ENCODE measurements at places on chromosomes 6 and 20.

GRCh38 chr6:109299776-109300564 lies 82.3 kb downstream of the CD164 start:
- no peak for DNase-seq

DNA sequence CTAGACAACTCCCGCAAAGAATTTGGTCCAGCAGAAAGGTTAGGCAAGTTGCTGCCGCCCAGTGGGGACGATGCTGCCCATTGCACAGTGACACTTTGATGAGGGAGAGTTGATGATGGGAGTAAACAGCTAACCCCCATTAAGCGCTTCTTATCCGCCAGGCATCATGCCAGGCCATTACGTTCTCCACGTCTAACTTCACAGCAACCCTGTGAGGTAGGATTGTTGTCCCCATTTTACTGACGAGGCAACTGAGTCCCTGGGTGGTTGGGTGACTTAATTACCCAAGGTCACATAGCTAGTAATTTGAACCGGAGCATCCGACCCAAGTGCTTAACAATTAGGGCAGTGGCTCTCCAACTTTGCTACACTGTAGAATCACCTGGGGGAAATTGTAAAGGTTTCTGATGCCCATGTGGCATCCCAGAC lies 738 bp downstream of the RALGAPB start:
- peak; percentile 59 for DNase-seq

GRCh38 chr6:161038229-161039031 lies 46.9 kb downstream of the MAP3K4 start:
- no peak for DNase-seq

DNA sequence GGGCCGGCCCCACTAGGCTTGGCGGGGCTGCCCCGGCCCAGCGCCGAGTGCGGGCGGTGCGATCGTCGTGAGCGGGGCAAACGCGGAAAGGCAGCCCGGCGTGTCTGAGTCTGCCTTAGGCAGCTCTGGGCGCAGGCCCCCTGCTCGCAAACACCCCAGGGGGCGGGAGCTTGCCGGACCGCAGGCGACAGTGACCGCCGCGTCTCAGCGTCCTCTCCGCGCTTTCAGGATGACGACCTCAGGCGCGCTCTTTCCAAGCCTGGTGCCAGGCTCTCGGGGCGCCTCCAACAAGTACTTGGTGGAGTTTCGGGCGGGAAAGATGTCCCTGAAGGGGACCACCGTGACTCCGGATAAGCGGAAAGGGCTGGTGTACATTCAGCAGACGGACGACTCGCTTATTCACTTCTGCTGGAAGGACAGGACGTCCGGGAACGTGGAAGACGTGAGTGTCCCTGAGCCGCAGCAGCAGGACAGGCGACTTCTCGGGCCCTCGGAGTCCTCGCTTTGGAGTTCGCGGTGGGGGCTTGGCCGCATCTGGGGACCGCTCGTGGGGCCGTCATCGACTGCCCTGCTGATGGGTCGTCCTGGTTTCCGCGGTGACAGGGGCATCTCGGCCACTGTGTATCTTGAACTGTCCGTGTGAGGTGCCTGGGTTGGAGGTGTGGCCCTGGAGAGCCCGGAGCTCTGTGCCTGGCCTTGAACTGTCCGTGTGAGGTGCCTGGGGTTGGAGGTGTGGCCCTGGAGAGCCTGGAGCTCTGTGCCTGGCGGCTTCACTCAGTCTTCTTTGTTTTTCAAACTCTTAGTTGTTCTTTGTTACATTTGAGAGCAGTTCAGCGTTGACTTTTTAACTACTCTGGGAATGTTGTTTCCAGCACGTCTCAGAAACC lies 786 bp downstream of the ADRM1 start:
- DNase-seq, result peak; percentile 48

DNA sequence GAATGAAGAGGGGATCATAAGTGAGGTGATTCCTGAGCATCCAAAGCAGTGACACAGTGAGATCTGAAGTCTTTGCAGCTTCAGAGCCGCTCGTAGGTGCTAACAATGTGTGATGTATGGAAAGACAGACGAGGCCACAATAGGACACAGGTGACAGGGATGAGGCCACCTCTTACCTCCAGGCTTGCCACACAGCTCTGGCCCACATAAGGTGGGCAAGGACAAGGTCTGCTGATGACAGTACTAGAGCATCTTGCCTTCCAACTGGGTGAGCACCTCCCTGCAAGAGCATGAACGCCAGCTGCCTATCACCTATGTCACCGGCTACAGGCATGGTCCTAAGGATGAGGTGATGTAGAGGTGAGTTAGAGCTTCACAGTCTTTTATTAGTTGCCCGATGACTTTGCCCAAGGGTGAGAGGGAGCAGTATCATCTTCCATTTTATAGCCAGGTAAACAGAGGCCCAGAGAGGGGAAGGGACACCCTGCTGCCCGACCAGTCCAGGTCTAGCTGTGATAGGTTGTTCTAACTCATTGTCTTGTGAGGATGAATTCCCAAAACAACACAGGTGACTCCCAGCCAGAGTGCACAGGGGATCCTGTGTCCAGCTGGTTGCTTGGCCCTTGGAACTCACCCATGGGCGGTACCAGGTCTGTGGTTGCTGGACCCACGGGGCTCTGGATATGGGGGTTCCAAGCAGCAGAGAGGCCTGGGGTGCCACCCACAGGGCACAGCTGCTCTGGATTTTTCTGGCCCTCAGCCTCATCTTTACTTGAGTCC lies 6.2 kb upstream of the TGM6 start:
- no peak for DNase-seq

DNA sequence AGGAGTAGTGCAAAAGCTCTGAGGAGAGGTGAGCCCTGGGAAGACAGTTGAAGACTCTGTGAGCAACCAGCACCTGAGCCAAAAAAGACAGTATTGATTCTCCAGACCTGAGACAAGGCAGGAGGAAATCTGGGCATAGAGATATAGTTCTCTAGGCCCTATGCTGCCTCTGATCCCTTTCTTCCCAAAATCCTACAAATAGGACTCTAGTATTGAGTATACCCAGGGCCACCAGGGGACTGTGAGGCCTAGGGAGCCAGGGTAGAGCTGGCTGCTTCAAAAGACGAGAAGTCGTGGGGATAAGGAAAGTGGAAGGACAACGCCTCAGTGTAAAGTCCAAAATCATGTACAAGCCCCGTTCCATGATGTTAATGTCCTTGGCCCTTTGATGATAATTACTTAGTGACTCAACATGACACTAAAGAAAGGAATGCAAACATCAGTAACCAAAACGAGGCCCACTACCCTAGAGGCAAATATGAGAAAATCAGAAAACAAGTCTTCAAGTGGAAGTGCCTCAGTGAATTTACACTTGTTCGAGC lies 197.3 kb upstream of the PROKR2 start:
- DNase-seq, result peak; percentile 75

DNA sequence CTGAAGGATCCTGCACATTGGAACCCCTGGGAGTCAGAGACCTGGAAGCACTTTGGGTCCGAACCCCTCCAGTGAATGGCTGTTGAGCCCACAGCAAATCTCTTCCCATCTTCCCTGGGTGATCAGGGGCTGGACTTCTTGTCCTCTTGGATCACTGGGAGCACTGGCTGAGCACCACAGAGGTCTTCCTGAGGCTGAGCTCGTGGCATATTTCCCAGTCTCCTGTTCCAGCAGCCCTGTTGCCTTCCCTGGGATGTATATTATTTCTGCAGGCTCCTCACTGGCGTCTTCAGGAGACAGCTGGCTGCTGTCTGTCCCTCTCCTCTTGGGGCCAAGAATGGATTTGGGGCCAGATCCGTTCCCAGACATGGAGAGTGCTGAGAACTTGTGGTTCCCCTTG lies 43.4 kb downstream of the PTK7 start:
- no peak for DNase-seq

- peak; percentile 66 for DNase-seq
These were observed 71.3 kb upstream of the EYA2 start for GRCh38 chr20:46823271-46823751.

- DNase-seq, result no peak
These were observed 502.4 kb upstream of the PTCHD4 start for GRCh38 chr6:48613231-48613949.

DNA sequence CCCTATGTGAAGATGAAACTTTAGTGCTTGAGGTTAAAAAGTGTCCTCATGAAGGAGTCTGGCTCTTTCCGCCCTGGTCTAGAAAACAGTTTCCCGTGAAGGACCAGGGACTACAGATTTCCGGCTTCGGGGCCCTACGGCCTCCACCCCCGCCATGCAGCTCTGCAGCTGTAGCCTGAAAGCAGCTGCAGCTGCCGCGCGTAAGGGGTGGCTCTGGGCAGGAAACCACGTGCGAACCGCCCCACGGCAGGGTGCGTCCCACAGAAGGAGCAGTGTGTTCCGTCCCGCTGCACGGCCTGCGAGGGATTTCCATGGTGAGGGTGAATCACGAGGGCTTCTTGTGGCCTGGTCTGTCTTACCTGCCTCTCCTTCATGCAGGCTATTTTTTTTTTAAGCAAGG lies 117.0 kb downstream of the ERMARD start:
- no peak for DNase-seq

GRCh38 chr20:9867196-9867980 lies 28.5 kb upstream of the PAK5 start:
- DNase-seq, result no peak

GRCh38 chr6:12595161-12595811 lies 121.3 kb upstream of the PHACTR1 start:
- DNase-seq, result no peak

GRCh38 chr6:14100138-14100537 lies 17.4 kb upstream of the CD83 start:
- no peak for DNase-seq

GRCh38 chr6:132246632-132247270 lies 154.5 kb downstream of the MOXD1 start:
- no peak for DNase-seq

GRCh38 chr20:46614503-46614902 lies 36.8 kb downstream of the SLC13A3 start:
- no peak for DNase-seq

DNA sequence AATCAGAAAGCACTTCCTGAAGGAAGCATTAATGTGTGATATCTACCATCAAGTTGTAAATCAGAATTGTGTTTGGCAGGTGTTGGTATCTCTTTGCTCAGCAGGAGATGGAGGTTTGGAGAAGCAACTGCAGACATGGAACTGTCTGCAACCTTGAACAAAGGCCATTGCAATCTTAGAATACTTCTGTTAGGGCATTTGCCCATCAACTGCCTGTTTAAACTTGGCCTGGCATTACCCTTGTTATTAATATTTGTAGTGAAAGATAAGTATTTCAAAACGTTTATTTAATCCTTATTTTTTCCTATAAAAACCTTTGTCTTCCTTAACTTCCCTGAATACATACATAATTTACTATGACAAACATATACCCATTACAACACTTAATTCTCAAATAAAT lies 14.1 kb downstream of the GSTA5 start:
- DNase-seq, result no peak

- peak; percentile 69 for DNase-seq
These were observed 113.8 kb downstream of the TAF4 start for GRCh38 chr20:61951695-61952533.

DNA sequence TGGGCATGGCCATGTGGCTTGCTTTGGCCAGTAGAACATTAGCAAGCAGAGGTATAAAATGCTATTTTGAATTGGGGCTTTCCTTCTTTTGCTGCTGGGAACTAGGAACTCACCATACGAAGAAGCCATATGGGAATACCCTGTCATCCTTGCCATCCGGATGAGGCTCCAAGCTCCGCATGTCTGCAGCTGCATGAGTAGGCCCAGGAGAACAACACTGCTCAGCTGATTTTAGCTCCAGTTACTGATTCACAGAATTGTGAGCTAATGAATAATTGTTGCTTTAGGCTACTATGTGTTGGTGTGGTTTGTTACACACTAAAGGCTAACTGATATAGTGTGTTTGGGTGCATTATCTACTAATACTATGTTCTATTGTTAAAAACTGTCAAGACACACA lies 2.7 kb upstream of the PLCB4 start:
- DNase-seq, result no peak

DNA sequence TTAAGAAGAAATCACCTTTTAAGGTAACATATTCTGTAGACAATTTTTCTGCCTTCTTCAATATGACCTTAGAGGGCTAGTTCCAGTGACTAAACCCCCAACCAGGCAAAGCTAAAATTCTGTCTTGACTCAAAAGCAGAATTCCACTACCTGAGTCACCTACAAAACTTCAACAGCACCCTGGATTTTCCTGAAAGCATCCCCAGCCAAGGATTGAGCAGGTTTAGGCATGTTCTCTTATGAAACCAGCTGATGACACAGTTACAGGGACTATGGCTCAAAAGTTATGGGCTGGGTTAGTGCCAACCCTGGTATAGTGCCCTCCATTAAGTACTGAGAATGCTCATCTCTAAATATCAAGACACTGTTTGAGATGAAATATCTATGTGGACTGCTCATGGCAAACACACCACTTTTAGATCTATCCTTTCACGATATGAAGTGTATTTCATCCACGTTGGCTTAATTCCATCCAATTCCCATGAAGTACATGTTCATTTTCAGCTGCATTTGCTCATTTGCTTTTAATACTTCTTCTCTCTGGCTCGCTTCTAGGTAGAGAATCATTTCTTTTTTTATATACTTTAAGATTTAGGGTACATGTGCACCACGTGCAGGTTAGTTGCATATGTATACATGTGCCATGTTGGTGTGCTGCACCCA lies 53.6 kb upstream of the TNFAIP3 start:
- DNase-seq, result no peak

DNA sequence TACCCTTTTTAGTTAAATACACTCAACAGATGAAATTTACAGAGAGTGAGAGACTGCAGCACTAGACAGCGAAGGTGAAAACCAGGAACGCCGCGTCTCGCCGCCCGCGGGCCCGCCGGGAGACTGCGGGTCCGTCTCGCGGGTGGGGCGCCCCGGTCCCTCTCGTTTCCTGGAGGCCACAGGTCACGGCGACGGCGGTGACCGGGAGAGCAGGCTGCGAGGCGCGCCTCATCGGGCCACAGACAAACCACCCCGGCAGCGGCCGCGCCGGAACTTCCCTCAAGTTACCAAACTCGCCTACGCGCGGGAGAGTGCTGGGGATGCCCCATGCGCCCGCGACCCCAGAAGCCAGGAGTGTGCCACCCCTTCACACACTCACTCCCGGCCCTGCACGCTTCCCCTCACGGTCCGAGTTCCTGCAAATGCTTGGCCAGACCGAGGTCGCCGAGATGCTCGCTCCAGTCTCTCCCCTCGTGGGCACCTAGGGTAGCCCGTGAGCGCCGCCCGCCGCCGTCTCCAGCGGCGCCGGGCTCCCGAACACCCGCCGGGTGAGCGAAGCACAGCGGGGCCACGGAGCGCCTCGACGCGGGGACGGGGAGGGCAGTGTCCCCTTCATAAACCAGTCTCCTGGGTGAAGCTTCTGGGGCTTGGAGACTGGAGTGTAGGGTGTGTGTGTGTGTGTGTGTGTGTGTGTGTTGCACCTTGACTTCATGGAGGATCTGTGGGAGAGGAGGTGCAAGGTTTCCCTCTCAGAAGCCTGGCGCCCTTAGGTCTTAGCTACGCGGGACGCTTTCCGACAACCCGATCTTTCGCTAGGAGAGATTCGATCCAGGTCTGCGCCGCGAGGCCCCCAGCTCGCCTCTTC lies 1.4 kb downstream of the BACH2 start:
- peak; percentile 68 for DNase-seq

- no peak for DNase-seq
These were observed 535.1 kb downstream of the UTRN start for GRCh38 chr6:144820270-144820669.

Data from hepatocyte (in vitro differentiated cells).